ENCODE measurements at places on chromosomes 12 and 14.

GRCh38 chr14:99730876-99731546, 46.9 kb downstream of the CYP46A1 start:
- peak overlapping the region; percentile 68 for H3K4me3 ChIP-seq
- H3K27me3 ChIP-seq, result no peaks in the 10 kb centered on the region
- peaks cover 4% of the 10 kb centered on the region for H3K4me1 ChIP-seq
- DNase-seq, result no peak

- H3K4me3 ChIP-seq, result no peak overlapping the region
- peaks cover 6% of the 10 kb centered on the region for H3K36me3 ChIP-seq
- H3K27ac ChIP-seq, result no peak overlapping the region
- H3K27me3 ChIP-seq, result no peaks in the 10 kb centered on the region
These were observed 56.1 kb downstream of the LMNTD1 start for GRCh38 chr12:25497021-25497420.

- H3K4me3 ChIP-seq, result peak within 1 kb of the TSS; percentile 82
- peaks cover 11% of the 10 kb centered on the region for H3K27me3 ChIP-seq
- no peaks in the 10 kb centered on the region for H3K36me3 ChIP-seq
- peak within 1 kb of the TSS; percentile 62 for H3K27ac ChIP-seq
These were observed at the start of gene PLBD1 for GRCh38 chr12:14567351-14568162. Gene PLBD1, minus strand, starts transcription at chr12:14567883. Its CDS starts 187 bp downstream, at chr12:14567696.

DNA sequence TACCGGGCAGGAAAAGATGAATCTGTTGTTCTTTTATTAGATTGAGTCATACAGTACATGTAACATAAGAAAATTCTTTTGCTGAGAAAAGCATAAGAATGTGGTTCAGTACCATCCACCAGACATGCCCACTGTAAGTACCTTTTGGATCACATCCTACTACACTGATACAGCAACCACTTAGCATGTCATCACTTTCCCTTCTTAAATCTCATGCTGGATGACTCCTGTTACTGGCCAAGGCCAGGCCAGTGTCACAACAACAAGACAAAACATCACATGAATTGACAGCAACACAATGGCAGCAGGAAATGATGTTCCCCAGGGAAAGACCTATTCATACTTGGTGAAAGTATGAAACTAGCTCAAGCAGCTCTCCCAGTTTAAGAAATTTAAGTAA, 46.4 kb downstream of the STXBP6 start:
- H3K36me3 ChIP-seq, result peaks cover 7% of the 10 kb centered on the region
- no peak for DNase-seq
- no peaks in the 10 kb centered on the region for H3K27me3 ChIP-seq
- H3K27ac ChIP-seq, result no peak overlapping the region
- H3K4me3 ChIP-seq, result no peak overlapping the region

DNA sequence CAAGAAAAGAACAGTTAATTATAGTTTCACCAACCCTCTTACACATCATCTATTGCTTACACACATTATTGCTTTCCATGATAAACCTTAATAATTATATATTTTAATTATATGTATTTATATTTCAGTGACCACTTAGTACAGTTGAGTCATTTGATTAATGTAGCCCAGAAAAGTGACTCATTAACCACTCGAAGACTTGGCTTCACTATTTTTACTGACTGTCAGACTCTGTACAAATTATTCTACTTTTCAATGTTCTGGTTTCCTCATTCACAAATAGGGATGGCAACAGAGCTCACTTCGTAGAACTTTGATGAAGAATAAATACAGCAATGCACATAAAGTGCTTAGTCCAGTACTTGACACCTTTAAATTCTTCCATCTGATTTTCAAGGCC, 98.3 kb downstream of the CFAP54 start:
- H3K27ac ChIP-seq, result no peak overlapping the region
- no peak for DNase-seq
- no peaks in the 10 kb centered on the region for H3K4me1 ChIP-seq
- no peaks in the 10 kb centered on the region for H3K27me3 ChIP-seq
- H3K36me3 ChIP-seq, result peaks cover 4% of the 10 kb centered on the region
- H3K4me3 ChIP-seq, result no peak overlapping the region

DNA sequence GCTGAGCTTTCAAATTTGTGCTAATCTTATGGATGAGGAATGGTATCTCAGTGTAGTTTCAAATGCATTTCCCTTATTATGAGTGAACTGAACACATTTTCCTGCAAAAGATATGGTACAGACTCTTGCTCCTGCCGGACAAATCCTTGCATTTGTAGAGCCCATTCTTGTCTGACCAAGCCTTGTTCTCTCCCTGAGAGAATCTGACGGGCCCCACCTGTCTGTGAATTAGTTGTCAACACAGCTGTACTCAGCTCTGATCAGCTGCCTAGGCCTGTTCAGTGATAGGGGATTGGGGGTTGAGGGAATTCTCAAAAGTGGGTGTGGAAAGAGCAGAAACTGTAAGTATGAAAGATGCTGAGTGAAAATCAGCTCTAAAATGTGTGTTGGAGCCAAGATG, 42.8 kb upstream of the SCN8A start:
- DNase-seq, result no peak
- H3K4me1 ChIP-seq, result peaks cover 3% of the 10 kb centered on the region
- H3K27me3 ChIP-seq, result peaks cover 8% of the 10 kb centered on the region
- H3K36me3 ChIP-seq, result no peaks in the 10 kb centered on the region

GRCh38 chr14:86221755-86222154, 691.8 kb downstream of the FLRT2 start:
- no peak overlapping the region for H3K27ac ChIP-seq
- H3K4me1 ChIP-seq, result peaks cover 10% of the 10 kb centered on the region
- H3K4me3 ChIP-seq, result no peak overlapping the region
- no peaks in the 10 kb centered on the region for H3K27me3 ChIP-seq
- no peak for DNase-seq

- DNase-seq, result no peak
- no peaks in the 10 kb centered on the region for H3K36me3 ChIP-seq
- no peak overlapping the region for H3K27ac ChIP-seq
- peaks cover 12% of the 10 kb centered on the region for H3K27me3 ChIP-seq
These were observed 21.1 kb upstream of the CATSPERB start for GRCh38 chr14:91752961-91753360.

DNA sequence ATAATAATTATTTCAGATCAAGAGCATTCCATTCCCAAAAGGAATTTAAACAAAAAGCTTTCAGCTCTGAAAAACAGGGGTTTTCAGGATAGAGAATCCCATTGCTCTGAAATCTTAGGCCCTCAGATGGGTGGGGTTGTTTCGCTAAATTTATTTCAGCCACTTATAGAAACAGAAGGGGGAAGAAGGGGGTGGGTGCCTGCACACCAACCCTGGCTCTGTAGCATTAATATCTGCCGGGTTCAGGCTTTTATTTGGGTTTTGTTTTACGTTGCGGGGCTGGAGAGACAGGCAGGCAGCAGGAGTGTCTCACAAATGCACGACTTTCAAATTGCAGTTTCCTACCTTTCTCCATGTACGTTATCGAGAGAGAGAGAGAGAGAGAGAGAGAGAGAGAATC, 12.5 kb upstream of the ZFP36L1 start:
- no peak for DNase-seq
- no peak overlapping the region for H3K27ac ChIP-seq
- no peaks in the 10 kb centered on the region for H3K27me3 ChIP-seq
- peaks cover 32% of the 10 kb centered on the region for H3K4me1 ChIP-seq

GRCh38 chr12:81274637-81275529, 197.0 kb downstream of the ACSS3 start:
- peak overlapping the region; percentile 24 for H3K27ac ChIP-seq
- no peak overlapping the region for H3K4me3 ChIP-seq
- no peaks in the 10 kb centered on the region for H3K27me3 ChIP-seq
- no peaks in the 10 kb centered on the region for H3K36me3 ChIP-seq

DNA sequence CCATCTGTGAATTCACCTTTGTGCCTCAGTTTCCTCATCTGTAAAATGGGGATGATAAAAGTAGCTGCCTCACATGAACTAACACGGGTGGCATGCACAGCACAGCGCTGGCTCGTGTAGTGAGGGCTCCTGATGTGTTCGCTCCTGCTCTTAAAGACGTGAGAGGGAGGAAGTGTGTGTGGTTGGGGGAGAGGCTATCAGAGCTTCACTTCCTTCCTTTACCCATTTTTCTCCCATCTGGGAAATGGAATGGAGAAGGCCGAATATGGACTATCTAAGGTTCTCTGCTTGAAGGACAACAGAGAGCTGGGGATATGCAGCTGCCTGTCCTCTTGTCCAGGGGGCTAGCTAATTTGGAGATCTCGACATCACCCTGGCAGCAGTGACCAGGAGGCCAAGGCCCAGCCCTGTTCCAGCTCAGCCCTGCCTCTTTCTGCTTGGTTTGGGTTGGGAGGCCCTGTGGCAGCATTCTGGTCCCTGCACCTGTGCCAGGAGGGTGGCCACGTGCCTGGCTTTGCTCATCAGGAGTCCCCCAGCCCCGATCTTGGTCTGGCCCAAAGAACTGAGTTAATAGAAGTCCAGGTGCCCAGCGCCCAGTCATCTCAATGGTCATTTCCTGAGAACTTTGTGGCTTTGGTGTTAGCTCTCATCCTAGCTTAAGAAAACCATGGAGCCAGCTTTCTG, 44.5 kb upstream of the ESRRB start:
- peaks cover 48% of the 10 kb centered on the region for H3K27me3 ChIP-seq
- no peaks in the 10 kb centered on the region for H3K36me3 ChIP-seq
- no peak overlapping the region for H3K27ac ChIP-seq

- no peaks in the 10 kb centered on the region for H3K27me3 ChIP-seq
- DNase-seq, result no peak
- no peak overlapping the region for H3K4me3 ChIP-seq
These were observed 23.3 kb downstream of the STXBP6 start for GRCh38 chr14:25026476-25027137.

GRCh38 chr14:81986005-81986404, 452.4 kb upstream of the SEL1L start:
- no peak for DNase-seq
- H3K36me3 ChIP-seq, result no peaks in the 10 kb centered on the region
- no peak overlapping the region for H3K27ac ChIP-seq
- no peaks in the 10 kb centered on the region for H3K27me3 ChIP-seq
- peaks cover 17% of the 10 kb centered on the region for H3K4me1 ChIP-seq
- H3K4me3 ChIP-seq, result no peak overlapping the region

DNA sequence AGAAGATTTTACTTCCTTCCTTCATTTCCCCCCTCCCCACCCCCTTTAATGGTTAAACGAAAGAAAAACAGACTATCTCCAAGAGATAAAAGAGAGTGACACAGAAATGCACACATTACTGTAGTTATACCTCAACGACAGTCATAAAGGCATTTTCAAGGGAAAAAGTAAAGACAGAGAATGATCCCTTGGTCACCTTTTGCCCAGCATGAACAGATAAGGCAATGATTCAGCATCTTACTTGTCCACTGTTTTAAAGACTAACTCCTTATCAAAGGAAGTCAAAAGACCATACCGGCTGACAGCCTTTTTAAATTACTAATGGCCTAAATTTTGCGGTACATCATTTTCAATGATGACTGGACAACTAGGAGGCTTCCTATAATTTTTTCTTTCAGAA, 326.6 kb downstream of the PAWR start:
- peaks cover 2% of the 10 kb centered on the region for H3K36me3 ChIP-seq
- DNase-seq, result no peak
- H3K27ac ChIP-seq, result no peak overlapping the region
- H3K4me3 ChIP-seq, result no peak overlapping the region
- H3K27me3 ChIP-seq, result no peaks in the 10 kb centered on the region
- H3K4me1 ChIP-seq, result no peaks in the 10 kb centered on the region

- H3K4me3 ChIP-seq, result no peak overlapping the region
- peaks cover 6% of the 10 kb centered on the region for H3K27me3 ChIP-seq
- no peaks in the 10 kb centered on the region for H3K36me3 ChIP-seq
- H3K4me1 ChIP-seq, result peaks cover 31% of the 10 kb centered on the region
These were observed 7.2 kb upstream of the CD4 start for GRCh38 chr12:6782119-6782518.

DNA sequence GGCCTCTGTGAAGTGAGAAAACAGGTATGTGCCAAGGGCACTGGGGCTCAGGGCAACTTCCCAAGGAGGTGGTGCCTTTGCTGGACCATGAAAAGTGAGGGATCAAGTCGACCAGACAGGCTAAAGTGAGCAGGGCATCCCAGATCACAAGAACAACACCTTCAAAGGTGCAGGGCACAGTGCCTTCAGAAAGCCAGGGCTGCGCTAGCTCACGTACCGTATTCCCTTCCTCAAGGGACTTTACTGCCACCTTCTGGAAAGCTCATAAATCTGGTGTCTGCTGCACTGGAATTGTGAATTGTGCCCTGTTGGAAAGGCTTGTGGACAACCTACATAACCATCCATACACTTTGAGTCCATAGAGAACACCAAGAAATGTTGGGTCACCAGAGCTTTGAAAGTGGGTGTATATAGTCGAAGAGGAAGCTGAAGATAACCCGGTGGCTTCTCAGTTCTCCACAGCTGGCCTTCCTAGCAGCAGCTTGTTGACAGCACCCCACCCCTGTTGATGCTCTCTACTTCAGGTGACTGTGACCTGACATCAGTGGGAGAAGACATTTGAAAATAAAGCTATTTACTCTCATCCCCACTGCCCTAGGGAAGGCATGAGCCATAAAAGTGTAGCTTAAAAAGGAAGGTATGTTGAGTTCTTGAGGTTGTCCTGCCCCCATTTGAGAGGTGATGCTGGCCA, 24.5 kb downstream of the FIGNL2 start:
- no peak for DNase-seq
- H3K27me3 ChIP-seq, result peaks cover 3% of the 10 kb centered on the region
- H3K4me1 ChIP-seq, result peaks cover 30% of the 10 kb centered on the region
- peak overlapping the region; percentile 78 for H3K4me3 ChIP-seq
- H3K36me3 ChIP-seq, result peaks cover 7% of the 10 kb centered on the region
- no peak overlapping the region for H3K27ac ChIP-seq

DNA sequence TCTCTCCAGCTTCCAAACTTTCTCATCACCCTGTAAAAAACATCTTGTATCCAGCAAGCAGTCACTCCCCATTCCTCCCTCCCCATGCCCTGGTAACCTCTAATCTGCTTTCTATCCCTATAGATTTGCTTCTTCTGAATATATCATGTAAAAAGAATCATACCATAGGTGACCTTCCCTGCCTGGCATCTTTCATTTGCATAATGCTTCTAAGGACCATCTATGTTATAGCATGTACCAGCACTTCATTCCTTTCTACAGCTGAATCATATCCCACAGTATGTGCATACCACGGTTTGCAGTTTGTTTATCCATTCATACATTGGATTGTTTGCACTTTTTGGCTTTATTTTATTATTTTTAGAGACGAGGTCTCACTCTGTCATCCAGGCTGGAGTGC, 22.9 kb upstream of the VPS37B start:
- H3K36me3 ChIP-seq, result no peaks in the 10 kb centered on the region
- DNase-seq, result no peak
- no peaks in the 10 kb centered on the region for H3K27me3 ChIP-seq
- H3K4me3 ChIP-seq, result no peak overlapping the region
- no peak overlapping the region for H3K27ac ChIP-seq
- H3K4me1 ChIP-seq, result peaks cover 4% of the 10 kb centered on the region

DNA sequence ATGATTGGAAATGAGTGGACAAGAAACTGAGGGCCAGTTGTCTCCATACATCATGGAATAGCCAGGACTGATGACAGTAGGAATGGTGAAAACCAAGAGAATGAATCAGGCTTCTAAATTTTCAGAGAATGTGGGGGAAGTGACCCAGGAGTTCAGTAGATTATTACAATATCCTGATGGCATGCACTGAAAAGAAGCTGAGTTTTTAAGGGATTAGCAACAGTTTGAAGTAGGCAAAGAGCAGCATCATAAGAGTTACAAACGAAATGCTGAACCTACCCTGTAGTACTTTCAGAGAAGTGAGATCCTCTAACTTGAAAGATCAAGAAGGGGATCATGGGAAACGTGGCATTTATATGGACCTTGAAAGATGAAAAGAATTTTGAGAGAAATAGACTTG, 13.2 kb downstream of the SLC2A14 start:
- H3K27me3 ChIP-seq, result peaks cover 4% of the 10 kb centered on the region
- H3K27ac ChIP-seq, result no peak overlapping the region
- H3K4me1 ChIP-seq, result peaks cover 4% of the 10 kb centered on the region
- H3K36me3 ChIP-seq, result no peaks in the 10 kb centered on the region
- no peak overlapping the region for H3K4me3 ChIP-seq
